NCI-H226 (cell line): ENCODE measurements at places on chromosomes 2 and 18.

GRCh38 chr18:30106356-30106755, 936.2 kb downstream of the DSC3 start:
- peak; percentile 52 for DNase-seq

DNA sequence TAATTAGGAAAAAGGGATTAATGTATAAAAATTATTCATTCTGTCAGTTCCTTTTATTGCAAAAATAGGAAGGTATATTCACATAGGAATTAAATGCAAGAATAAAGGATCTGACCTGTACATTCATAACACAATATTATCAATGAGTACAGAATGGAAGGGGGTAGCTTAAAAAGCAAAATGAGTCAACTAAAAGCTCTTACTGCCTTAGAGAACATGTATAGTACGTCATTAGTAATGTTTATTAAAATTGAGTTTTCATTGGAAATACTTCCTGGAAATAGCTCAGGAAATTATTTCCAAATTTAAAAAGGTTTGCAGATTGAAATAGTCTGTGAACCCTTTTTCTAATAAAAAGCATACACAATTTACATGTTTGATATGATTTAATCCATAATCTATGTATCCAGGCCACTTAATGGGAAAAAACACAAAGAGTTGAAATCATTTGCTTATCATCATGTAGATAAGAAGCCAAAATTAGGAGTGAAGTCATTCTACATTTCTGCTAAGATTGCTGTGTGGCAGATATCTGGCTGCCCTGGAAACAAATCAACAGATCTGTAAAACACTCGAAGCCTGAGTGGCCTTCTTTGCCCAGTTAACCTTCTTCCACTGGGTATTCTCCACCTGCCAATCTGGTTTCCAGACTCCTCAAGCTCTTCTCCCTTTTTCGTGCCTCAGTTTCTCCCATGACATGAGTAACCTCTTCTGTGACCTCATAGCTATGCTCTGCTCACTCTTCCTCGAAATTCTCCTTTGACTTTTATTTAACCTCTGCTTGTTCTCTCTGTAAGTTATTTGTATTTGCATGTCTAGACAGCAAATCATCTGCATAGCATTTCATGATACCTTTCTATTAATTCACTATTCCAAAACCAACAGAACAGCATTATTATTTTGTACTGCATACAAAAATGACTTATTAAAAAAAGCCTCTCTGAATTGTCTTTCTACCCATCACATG, 181.2 kb upstream of the REV1 start:
- peak; percentile 70 for DNase-seq

DNA sequence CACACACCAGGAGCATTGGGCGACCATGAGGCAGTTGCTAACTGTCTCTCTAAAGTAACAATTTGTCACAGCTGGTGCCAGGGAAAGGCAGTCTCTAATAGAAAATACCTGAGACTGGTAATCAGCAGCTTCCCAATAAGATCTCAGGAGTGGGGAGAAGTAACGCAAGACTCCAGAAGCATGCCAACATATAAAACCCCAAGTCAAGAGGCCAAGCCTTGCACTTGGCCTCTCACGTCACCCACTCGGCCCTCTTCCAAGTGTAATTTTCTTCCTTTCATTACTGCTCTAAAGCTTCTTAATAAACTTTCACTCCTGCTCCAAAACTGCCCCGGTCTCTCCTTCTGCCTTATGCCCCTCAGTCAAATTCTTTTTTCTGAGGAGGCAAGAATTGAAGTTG, 455.6 kb upstream of the ACVR2A start:
- no peak for DNase-seq

DNA sequence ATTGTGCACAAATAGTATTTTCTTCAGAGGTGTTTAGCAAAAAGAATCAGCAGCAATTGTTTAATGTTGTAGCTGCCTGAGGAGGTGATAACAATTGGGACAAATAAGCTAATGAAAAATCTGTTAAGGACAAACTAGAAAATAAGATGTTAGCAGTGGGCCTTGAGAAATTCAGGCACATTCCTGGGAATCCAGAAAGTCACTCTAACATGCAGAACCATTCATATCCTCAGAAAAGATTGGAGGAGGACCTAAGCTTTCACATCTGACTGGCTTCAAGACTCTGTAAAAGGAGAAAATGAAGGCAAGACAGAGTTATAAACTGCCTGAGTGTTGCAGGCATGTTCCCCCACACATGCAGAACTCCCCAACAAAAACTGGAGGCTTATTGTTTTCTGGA, 353.5 kb upstream of the RGPD4 start:
- DNase-seq: no peak

GRCh38 chr2:166766220-166766619, 122.1 kb upstream of the XIRP2 start:
- DNase-seq: no peak

DNA sequence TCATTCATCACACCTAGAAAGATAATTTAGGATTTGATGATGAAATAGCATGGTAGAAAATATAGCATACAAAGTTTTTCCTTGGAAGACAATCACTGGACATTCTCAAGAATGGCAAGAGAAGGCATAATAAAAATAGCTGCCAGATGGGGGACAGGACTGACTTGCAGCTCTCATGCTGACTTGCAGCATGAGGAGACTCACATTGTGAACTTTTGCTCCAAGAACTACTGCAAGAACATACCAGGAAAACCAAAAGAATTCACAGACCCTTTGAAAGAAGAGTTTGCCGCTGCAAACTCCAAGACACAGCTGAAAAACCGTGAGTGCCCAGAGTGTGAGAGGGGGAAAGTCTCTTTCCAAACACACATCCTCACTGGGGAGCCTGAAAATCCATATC, 47.0 kb downstream of the CRYGD start:
- DNase-seq: no peak

DNA sequence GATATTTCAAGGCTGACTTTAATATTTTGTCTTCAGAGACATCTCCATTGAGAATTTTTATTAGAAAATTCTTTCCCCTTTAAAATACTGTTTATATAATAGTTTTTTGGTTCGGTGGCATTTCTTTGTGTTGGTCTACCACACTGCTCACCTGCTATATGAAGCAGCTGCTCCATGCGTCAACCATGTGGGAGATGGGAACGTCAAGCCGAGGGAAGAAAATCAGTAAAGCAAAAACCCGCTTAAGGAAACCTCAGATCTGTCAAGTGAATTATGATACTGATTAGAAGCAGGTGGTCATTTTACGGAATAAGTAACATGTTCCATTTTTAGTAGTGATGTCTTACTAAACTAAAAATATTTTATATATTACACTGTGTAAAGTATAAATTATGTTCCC, 5.6 kb upstream of the TMEM17 start:
- no peak for DNase-seq

- no peak for DNase-seq
These were observed 15.7 kb downstream of the ARHGAP15 start for GRCh38 chr2:143144813-143145455.

DNA sequence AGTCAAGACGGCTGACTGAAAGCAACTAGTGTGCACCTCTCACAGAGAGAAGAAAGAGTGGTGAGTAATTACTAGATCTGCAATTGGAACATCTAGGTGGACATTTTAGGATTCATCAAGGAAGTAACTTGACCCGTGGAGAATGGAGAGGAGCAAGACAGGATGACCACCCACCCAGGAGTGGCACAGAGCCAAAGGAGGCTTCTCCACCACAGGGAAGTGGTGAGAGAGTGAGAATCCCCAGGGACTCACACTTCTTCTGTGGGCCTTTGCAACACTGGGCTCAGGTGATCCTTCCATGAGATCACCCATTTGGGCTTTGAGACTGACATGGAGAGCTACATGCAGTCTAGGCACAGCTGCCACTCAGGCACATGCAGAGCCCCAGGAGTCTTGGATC, 132.8 kb upstream of the GALNT5 start:
- no peak for DNase-seq
